ENCODE measurements at places on chromosomes 7 and 10. TPM values are rescaled to one million over a fixed set of nuclear protein-coding genes. Genes with fewer than 3 reads are reported as not detected.

DNA sequence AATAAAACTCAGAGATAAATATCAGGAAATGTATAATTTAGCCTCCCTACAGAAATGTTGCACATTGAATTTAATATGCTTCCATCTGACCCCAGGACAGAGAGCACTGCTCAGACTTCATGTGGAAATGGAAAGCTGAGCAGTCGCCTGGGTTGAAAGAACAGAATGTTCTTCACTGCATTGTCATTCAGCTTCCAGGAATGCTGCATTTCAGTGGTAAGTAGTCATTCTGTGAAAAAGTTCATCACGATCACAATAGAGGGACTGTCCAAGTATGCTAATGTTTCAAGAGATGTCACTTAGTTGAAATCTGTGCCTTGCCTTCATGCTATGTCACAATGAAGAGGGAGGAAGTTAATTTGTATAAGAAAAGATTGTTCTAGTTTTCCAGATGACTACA lies 147.3 kb downstream of the NRCAM start:
- H3K27me3 ChIP-seq: no peaks in the 10 kb centered on the region
- H3K36me3 ChIP-seq: no peaks in the 10 kb centered on the region
- no peak overlapping the region for H3K27ac ChIP-seq
- H3K4me3 ChIP-seq: no peak overlapping the region
- no peaks in the 10 kb centered on the region for H3K4me1 ChIP-seq

DNA sequence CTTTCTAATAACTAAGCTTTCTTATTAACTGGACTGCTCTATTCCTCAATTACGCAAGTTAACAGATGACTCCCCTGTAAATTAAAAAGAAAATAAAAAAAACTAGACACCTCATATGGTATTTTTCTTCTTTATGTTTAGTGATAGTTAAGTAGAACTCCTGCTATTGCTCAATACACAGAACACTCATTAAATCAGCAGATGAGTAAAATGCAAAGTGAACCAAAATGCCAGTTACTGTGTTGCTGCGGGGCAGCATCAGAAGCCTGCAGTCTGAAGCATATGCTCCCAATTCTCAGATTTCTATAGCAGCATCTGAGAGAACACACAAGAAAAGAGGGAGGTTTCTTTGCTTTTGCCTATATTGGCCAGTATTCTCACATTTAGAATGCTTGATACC lies 28.4 kb downstream of the CDK6 start:
- no peak for DNase-seq
- H3K27me3 ChIP-seq: no peaks in the 10 kb centered on the region
- H3K4me1 ChIP-seq: peaks cover 57% of the 10 kb centered on the region
- H3K4me3 ChIP-seq: no peak overlapping the region
- peaks cover 54% of the 10 kb centered on the region for H3K36me3 ChIP-seq

GRCh38 chr7:1942941-1943289 lies 272.8 kb downstream of the ELFN1 start:
- peaks cover 13% of the 10 kb centered on the region for H3K36me3 ChIP-seq
- H3K27me3 ChIP-seq: no peaks in the 10 kb centered on the region
- H3K27ac ChIP-seq: peak overlapping the region; percentile 84
- peaks cover 66% of the 10 kb centered on the region for H3K4me1 ChIP-seq

Gene CRPPA
- 0.58 TPM for total RNA-seq

- DNase-seq: no peak
- H3K36me3 ChIP-seq: no peaks in the 10 kb centered on the region
- H3K4me3 ChIP-seq: no peak overlapping the region
- H3K27me3 ChIP-seq: no peaks in the 10 kb centered on the region
- no peak overlapping the region for H3K27ac ChIP-seq
These were observed 94.7 kb upstream of the FERD3L start for GRCh38 chr7:19239951-19240350.

Data from activated CD4-positive, alpha-beta T cell treated with anti-CD3 and anti-CD28 coated beads, Interleukin-2, amount 10 ng/mL, durations not matched to agents 7 days and 5 days (primary cell).